ENCODE measurements at places on chromosomes 3 and 15. TPM values are rescaled to one million over a fixed set of nuclear protein-coding genes. Genes with fewer than 3 reads are reported as not detected.

- DNase-seq: peak; percentile 46
Measured at GRCh38 chr15:71743861-71744382, 66.4 kb upstream of the NR2E3 start.

GRCh38 chr3:111619833-111620232 is 24.7 kb upstream of the ZBED2 start:
- DNase-seq: no peak

- DNase-seq: no peak
Measured at GRCh38 chr15:69824075-69824876, 273.4 kb downstream of the TLE3 start.

DNA sequence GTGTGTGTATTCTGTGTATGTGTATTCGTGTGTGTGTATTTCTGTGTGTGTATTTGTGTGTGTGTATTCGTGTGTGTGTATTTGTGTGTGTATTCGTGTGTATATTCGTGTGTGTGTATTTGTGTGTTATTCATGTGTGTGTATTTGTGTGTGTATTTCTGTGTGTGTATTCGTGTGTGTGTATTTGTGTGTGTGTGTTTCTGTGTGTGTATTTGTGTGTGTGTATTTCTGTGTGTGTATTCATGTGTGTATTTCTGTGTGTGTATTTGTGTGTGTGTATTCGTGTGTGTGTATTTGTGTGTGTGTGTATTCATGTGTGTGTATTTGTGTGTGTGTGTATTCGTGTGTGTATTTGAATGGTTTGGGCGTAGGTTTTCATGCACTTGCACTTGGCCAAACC is 405.4 kb downstream of the SOX2 start:
- DNase-seq: no peak

Gene P2RY14
- not detected for total RNA-seq

Gene CP
- not detected for total RNA-seq

Data from HFFc6 (cell line).